ENCODE measurements at places on chromosomes 12 and 14. TPM values are rescaled to one million over a fixed set of nuclear protein-coding genes. Genes with fewer than 3 reads are reported as not detected.
A peak's percentile ranks its signal among the peaks of the same experiment; 100 is the strongest.

DNA sequence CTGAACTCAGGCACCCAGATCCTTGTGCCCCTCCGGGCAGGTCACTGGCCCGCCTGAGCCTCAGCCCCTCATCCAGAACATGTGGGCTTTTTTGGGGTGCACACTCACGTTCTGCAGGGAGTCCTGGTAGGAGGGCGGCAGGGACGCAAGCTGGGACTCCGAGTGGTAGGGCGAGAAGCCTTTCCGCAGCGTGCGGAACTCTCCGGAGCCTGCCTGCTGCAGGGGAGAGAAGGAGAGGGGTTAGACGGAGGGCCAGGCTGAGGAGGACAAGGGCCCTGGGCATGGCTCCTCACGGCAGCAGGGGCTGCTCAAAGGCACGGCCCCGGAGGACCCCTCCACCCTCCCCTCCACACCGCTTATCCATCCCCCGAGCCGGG is 40.8 kb downstream of the CCNK start:
- no peak overlapping the region for H3K4me3 ChIP-seq
- peaks cover 6% of the 10 kb centered on the region for H3K36me3 ChIP-seq
- H3K4me1 ChIP-seq: peaks cover 67% of the 10 kb centered on the region
- no peaks in the 10 kb centered on the region for H3K27me3 ChIP-seq
- peak; percentile 7 for DNase-seq

DNA sequence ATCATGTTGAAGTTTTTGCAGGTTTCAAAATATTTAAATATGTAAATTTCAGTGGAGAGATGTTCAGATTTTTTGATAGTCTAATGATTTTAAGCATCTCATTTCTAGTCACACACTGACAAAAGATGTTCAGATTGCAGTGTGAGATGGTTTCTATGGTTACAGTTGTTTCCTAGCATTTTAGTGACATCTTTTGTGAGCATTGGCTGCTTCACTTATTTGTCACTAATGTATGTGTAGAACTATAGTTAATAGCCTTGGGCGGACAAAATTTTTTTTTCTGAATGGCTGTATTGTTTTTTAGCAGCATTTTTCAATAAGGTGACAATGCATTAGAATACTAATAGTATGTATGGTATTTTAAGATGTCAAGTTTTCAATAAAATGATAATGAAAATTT is 315.6 kb upstream of the PRKD1 start:
- no peak overlapping the region for H3K27ac ChIP-seq
- H3K4me3 ChIP-seq: no peak overlapping the region
- H3K27me3 ChIP-seq: no peaks in the 10 kb centered on the region
- no peaks in the 10 kb centered on the region for H3K4me1 ChIP-seq
- no peak for DNase-seq
- H3K36me3 ChIP-seq: no peaks in the 10 kb centered on the region

GRCh38 chr14:47300796-47301195 is 374.6 kb downstream of the MDGA2 start:
- H3K4me3 ChIP-seq: no peak overlapping the region
- no peaks in the 10 kb centered on the region for H3K36me3 ChIP-seq
- no peak for DNase-seq
- H3K4me1 ChIP-seq: no peaks in the 10 kb centered on the region
- no peaks in the 10 kb centered on the region for H3K27me3 ChIP-seq

DNA sequence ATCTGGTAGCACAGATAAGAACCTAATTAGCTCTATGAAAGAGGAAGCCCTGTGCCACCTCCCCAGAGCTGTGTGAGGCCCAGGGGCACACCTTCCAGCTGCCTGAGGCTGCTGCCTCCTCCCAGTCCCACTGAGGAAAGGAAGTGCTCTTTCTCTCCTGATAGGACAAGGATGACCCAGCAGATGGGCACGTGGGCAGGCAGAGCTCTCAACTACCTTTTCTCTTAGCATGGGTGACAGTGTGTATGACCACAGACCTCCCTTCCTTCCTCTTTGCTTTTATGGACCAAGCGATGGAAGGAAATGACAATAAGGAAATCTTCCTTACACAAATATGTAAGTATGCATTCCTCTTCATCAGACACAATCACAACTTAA is 127.6 kb upstream of the AMIGO2 start:
- H3K36me3 ChIP-seq: no peaks in the 10 kb centered on the region
- no peaks in the 10 kb centered on the region for H3K27me3 ChIP-seq
- H3K27ac ChIP-seq: no peak overlapping the region

DNA sequence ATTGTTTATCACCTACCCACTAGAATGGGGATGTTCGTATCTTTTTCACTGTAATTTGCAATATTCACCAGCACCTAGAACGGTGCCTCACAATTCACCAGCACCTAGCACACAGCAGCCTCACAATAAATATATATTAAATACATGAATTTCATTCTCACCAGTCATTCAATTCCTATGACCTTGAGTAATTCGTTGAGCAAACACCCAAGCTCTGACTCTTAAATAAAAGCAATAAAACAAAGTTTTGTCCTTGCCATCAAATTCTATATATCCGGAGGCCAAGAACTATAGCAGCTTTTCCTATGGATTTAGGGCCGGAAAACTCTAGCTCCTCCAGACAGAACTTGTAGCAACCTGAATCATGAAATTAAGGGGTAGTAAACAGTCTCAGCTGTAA is 981 bp downstream of the VTI1B start:
- peak overlapping the region; percentile 100 for H3K27ac ChIP-seq
- no peak for DNase-seq
- peaks cover 48% of the 10 kb centered on the region for H3K4me1 ChIP-seq
- H3K27me3 ChIP-seq: no peaks in the 10 kb centered on the region
- H3K36me3 ChIP-seq: peaks cover 10% of the 10 kb centered on the region

DNA sequence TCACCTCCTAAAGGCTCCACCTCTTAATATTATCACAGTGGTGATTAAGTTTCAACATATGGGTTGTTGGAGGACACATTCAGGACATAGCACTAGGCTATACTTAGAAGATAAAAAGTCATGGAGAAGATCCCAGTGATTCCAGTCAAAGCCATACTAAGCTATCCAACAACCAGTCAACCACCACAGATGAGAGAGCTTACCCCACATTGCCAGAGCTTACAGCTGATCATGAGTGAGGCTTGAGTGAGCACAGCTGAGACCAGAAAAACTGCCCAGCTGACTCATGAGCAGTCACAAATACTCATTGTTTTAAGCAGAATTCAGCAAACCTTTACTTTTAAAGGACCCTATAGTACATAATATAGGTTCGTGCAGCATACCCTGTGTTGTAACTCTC is 85.1 kb downstream of the DRAM1 start:
- H3K4me3 ChIP-seq: no peak overlapping the region
- no peaks in the 10 kb centered on the region for H3K4me1 ChIP-seq
- H3K36me3 ChIP-seq: no peaks in the 10 kb centered on the region
- no peaks in the 10 kb centered on the region for H3K27me3 ChIP-seq

DNA sequence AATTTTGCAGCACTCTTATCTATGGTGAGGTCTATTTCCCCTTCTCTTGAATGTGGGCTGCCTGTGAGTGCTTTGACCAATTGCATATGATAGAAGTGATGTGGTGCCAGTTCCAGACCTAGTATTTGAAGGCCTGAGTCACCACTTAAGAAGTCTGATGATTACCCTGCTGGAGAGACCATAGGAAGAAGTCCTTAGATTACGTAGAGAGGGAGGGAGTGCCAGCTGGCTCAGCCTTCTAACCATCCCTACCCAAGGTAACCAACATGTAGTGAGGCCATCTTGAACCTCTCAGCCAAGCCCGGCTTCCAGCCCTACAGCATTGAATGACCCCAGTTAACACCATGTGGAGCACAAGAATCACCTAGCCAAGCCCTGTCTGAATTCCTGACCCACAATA is 166.9 kb downstream of the NELL2 start:
- no peaks in the 10 kb centered on the region for H3K36me3 ChIP-seq
- no peak overlapping the region for H3K4me3 ChIP-seq
- no peak for DNase-seq
- no peaks in the 10 kb centered on the region for H3K27me3 ChIP-seq

- no peaks in the 10 kb centered on the region for H3K27me3 ChIP-seq
- no peak overlapping the region for H3K27ac ChIP-seq
- no peaks in the 10 kb centered on the region for H3K36me3 ChIP-seq
- no peak overlapping the region for H3K4me3 ChIP-seq
Observed at GRCh38 chr12:89529738-89530137, 3.9 kb upstream of the POC1B start.

DNA sequence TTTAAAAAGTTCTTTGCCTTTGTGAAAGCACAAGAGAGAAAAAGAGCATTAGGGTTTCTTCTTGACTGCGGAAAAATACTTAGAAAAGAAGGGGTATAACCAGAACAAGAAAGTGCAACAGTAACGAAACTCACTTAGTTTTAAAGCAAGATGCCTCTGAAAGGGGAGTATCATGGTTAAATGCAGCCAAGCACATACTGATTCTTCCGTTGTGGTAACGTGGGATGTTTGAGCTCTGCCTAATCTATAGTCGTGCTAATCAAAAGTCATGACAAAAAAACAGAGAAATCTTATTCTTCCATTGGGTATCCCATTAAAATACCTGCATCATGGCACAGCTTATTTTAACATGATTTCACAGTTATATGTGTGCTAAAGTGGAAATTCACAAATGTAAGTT is 187.8 kb upstream of the LRFN5 start:
- no peaks in the 10 kb centered on the region for H3K4me1 ChIP-seq
- no peak for DNase-seq
- no peaks in the 10 kb centered on the region for H3K27me3 ChIP-seq
- H3K4me3 ChIP-seq: no peak overlapping the region

- H3K27me3 ChIP-seq: no peaks in the 10 kb centered on the region
- no peak overlapping the region for H3K27ac ChIP-seq
- DNase-seq: no peak
- H3K4me1 ChIP-seq: no peaks in the 10 kb centered on the region
- no peak overlapping the region for H3K4me3 ChIP-seq
Observed at GRCh38 chr12:132787877-132788276, 26.2 kb upstream of the ANKLE2 start.

DNA sequence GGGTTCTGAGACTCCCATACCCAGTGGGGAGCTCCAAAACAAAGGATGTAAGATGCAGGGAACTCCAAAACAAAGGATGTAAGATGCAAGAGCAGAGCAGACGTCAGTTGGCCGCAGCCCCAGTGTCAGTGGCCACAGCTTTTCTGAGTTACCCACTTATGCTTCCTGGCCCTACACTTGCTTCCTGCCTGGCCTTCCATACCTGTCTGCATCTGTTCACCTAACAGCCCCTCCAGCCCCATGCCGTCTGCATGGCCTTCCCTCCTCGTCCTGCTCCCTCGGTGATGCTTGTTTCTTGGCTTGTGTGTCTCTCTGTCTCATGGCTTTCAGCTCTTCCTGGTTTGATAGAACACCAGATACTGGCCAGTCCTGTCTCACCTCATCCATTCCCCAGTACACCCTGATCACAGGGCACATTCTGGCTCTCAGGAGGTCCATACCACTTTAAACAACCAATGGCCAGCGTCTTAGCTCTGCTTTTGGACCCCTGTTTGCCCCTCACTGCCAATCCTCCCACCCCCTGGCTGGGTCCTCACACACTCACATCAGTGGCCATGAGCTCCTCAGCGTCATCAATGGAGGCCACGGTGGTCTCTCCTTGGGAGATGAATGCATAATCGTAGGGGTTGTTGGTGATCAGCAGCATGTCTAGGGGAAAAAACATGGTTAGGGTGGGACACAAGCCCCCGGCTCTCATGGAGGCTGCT is 5.3 kb downstream of the MYH7 start:
- H3K27me3 ChIP-seq: no peaks in the 10 kb centered on the region
- H3K4me1 ChIP-seq: peaks cover 12% of the 10 kb centered on the region
- no peak overlapping the region for H3K4me3 ChIP-seq
- H3K36me3 ChIP-seq: peaks cover 57% of the 10 kb centered on the region
- DNase-seq: no peak
- no peak overlapping the region for H3K27ac ChIP-seq

- H3K36me3 ChIP-seq: no peaks in the 10 kb centered on the region
- peaks cover 13% of the 10 kb centered on the region for H3K27me3 ChIP-seq
- no peak for DNase-seq
- H3K4me3 ChIP-seq: no peak overlapping the region
- no peak overlapping the region for H3K27ac ChIP-seq
Observed at GRCh38 chr12:106897981-106898901, 57.5 kb upstream of the TMEM263 start.

DNA sequence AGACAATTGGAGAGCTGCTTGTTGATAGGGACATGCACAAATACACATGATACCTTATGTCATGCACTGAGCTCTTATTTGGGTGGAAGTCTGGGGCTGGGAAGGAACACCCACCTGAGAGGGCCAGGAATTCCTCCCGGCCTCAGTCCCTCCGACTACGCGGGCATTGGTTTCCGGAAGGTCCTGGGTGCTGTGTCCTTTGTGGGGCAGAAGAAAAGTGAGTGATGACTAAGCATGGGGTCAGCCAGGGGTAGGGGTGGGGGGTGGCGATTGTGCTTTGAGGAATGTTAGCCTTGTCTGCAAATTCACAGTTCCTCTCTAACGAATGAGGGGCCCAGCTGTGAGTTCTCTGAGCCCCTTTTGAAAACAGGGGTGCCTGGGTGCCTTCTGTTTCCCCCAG is 798 bp downstream of the CELA1 start:
- DNase-seq: no peak
- no peak overlapping the region for H3K27ac ChIP-seq
- peaks cover 5% of the 10 kb centered on the region for H3K27me3 ChIP-seq
- peaks cover 5% of the 10 kb centered on the region for H3K4me1 ChIP-seq
- no peak overlapping the region for H3K4me3 ChIP-seq

DNA sequence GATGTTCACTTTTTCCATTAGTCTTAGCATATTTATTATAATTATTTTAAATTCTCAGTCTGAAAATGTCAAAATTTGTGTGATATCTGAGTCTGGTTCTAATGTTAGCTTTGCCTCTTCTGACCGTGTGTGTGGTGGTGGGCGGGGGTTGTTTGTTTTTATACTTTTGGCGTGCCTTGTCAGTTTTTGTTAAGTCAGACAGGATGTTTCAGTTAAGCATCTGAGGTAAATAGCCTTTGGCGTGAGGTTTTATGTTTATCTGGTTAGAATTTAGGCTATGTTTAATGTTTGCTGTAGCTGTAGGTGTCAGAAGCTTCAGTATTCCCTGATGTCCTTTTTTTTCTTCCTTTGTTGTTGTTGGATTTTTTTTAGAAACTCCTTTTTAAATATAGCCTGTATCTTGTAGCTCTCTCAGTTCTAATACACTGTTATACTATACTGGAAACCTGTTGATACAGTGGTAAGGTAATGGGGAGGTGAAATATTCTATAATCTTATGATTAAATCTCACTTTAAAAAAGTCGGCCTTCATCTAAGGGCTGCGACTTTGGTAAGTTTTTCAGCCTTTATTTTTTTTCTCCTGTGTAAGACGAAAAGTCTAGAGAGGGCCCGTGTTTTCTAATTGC is 111.6 kb downstream of the SCAF11 start:
- peak overlapping the region; percentile 43 for H3K27ac ChIP-seq
- peaks cover 35% of the 10 kb centered on the region for H3K4me1 ChIP-seq
- no peak for DNase-seq
- no peaks in the 10 kb centered on the region for H3K27me3 ChIP-seq

- no peak overlapping the region for H3K4me3 ChIP-seq
- peaks cover 59% of the 10 kb centered on the region for H3K4me1 ChIP-seq
- no peaks in the 10 kb centered on the region for H3K36me3 ChIP-seq
- H3K27me3 ChIP-seq: no peaks in the 10 kb centered on the region
Observed at GRCh38 chr12:27009881-27010301, 4.3 kb downstream of the TM7SF3 start.

GRCh38 chr12:82358200-82359114 is at the start of the genes CCDC59 and METTL25:
TSS of gene CCDC59 (minus strand) at chr12:82358387. CDS start at chr12:82358376, 11 bp downstream.
TSS of gene METTL25 (plus strand) at chr12:82358529. CDS start at chr12:82358566, 37 bp downstream.
- H3K4me1 ChIP-seq: peaks cover 69% of the 10 kb centered on the region
- H3K27me3 ChIP-seq: no peaks in the 10 kb centered on the region
- peaks cover 33% of the 10 kb centered on the region for H3K36me3 ChIP-seq
- H3K4me3 ChIP-seq: peak within 1 kb of the TSS; percentile 86
- H3K27ac ChIP-seq: peak within 1 kb of the TSS; percentile 98
- peak; percentile 96 for DNase-seq

The KRT79 gene
- not detected for total RNA-seq

The SOCS4 gene
- 18.1 TPM for total RNA-seq

The SELPLG gene
- total RNA-seq: 3.4 TPM

The VCPKMT gene
- 4.1 TPM for total RNA-seq

The ASIC1 gene
- total RNA-seq: 0.96 TPM

The NOS1 gene
- total RNA-seq: 0.22 TPM
